ENCODE measurements at places on chromosomes 5 and 9.

- DNase-seq, result no peak
Measured at GRCh38 chr5:33850100-33850594, 41.6 kb downstream of the ADAMTS12 start.

- DNase-seq, result no peak
Measured at GRCh38 chr9:133619791-133620190, 10.6 kb upstream of the FAM163B start.

- DNase-seq, result no peak
Measured at GRCh38 chr5:122940890-122941289, 95.5 kb downstream of the SNX24 start.

GRCh38 chr9:27514551-27514950 is 9.5 kb upstream of the IFNK start:
- no peak for DNase-seq

DNA sequence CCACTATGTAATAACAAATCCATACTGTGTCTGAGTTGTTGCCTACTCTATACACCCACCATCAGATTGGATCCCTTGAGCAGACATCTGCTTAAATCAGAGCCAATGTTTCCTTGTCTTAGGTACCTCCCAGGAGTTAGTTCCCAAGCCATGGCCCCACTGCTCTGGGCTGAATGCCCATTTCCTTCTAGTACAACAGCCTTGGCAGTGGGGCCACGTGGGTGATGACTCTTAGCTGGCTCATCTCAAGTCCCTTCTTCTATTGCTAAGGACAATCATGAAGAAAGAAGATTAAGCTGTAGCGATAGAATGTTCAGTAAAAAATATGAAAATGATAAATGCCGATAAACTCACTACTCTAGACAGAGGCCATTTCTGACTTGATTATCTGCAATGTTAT is 16.6 kb downstream of the PTGR1 start:
- DNase-seq, result no peak

DNA sequence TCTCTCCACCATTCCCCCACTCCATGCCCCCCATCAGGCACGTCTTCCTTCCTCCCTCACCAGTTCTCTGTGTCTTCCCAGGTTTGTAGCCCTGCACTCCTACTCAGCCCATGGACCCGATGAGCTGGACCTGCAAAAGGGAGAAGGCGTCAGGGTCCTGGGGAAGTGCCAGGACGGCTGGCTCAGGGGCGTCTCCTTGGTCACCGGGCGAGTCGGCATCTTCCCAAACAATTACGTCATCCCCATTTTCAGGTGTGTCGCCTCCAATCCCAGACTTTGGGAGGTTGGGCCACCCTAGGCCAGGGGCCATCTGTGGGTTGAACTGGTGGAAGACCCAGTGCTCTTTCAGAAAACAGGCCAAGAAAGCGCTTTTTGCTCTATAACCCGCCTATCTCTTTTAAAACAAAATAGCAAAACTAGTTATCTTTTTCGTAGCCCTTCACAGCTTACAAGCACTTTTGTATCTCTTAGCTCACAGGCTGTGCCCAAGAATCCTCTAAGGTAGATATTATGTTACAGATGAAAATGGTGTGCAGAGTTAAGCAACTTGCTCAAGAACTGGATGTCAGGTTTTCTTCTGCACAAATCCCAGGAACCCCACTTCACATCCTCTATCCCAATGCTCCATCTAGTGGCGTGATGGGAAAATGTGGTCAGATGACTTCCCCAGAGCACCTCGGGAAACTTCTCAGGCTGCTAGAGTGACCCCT is 56.2 kb downstream of the PLAC8L1 start:
- DNase-seq, result peak; percentile 36

- DNase-seq, result no peak
Measured at GRCh38 chr5:66870708-66871107, 274.5 kb downstream of the MAST4 start.

- DNase-seq, result no peak
Measured at GRCh38 chr5:66382152-66382551, 214.0 kb upstream of the MAST4 start.

DNA sequence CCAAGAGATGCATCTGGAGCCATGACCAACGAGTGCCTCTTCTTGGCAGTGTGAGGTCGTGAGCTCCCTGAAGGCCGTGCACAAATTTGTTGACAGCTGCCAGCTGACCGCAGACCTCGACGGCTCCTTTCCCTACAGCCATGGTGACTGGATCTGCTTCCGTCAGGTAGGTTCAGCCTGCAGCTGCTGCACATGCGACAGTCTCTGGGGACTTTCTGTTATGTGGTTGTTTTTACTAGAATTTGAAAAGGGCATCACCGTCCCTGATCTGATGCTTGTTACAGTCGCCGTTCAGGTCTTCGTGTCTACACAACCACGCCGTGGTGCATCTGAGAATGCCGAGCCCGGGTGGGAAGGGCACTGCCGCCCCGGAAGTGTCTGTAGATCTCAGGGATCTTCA is 36.5 kb upstream of the LRRC14B start:
- DNase-seq, result no peak

DNA sequence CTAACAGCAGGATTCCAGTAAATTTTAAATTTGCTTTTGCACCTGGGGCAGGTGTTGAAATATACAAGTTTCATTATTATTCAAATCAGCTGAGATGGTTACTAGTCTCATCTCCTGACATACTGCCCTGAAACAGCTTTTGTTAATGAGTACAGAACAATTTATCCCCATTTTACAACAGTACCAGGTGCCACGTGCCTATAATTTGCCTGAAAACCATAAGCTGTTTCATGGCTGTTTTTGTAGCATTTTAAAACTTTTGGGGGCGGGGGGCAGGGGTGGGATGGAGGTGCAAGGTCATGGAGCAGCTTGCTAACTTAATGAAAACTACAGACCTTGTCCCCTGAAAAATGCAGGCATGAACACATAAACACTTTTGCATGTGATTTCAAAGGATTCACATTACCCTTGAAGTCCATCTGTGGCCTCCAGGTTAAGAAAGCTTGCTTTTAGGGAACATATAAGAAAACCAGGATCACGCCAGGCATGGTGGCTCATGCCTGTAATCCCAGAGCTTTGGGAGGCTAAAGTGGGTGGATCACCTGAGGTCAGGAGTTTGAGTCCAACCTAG is 42.1 kb downstream of the TIMD4 start:
- no peak for DNase-seq

GRCh38 chr9:16459421-16460148 is 410.9 kb downstream of the BNC2 start:
- no peak for DNase-seq

- DNase-seq, result no peak
Measured at GRCh38 chr5:10761933-10762775, 1.1 kb upstream of the DAP start.

- no peak for DNase-seq
Measured at GRCh38 chr5:121987685-121988073, 25.9 kb downstream of the SRFBP1 start.

- DNase-seq, result no peak
Measured at GRCh38 chr9:33011831-33012230, 10.4 kb upstream of the APTX start.

DNA sequence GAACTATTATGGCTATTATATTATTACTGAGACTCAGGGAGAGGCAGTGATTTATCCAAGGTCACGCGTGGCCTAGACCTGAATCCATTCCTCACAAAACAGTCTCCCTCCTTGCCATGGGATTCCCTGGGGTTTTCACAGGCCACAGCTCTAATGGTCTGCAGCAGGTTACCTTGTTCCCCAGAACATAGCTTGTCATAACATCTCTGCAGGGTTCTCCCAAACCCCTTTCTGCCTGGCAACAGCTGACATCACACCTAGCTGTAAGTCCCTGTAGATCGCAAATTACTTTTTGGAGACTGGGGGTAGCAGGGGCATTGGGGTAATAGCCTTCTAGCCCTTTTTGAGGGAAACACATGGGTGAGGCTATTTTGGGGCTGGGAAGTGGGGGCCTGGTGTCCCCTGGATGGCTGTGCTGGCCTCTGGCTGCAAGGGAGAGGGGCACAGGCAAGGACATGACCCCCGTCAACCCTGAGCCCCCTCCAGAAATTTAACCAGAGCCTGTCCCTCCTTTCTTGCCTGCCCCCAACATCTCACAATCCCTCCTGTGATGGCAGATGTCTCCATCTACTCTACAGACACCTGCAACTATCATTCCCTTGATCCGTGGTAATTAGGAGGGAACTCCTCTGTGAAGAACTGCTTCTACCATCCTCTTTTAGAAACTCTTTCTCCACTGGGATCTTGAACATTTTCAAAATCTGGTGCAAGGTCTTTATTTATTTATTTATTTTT is 1.3 kb downstream of the CD74 start:
- DNase-seq, result no peak

- DNase-seq, result no peak
Measured at GRCh38 chr5:139734539-139734916, 61.1 kb upstream of the PSD2 start.

GRCh38 chr5:60578315-60578714 is 121.7 kb downstream of the DEPDC1B start:
- no peak for DNase-seq

DNA sequence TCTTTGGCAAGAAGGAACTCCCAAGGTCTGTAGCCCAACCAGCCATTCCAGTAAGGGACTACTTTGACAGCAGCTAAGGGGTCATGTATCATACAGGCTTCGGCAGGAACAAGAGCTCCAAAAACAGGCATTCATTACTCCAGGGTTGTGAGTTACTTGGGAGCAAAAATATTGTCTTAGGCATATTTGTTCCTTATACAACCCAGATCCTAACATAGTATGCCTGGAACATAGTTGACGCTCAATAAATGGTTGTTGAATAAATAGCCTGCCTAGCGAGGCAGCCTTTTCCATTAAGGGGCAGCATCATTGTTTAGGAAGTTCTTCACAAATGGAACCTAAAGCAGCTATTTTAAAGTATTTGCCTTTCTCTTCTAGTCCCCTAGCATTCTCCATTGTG is 35.8 kb upstream of the FER start:
- DNase-seq, result no peak

DNA sequence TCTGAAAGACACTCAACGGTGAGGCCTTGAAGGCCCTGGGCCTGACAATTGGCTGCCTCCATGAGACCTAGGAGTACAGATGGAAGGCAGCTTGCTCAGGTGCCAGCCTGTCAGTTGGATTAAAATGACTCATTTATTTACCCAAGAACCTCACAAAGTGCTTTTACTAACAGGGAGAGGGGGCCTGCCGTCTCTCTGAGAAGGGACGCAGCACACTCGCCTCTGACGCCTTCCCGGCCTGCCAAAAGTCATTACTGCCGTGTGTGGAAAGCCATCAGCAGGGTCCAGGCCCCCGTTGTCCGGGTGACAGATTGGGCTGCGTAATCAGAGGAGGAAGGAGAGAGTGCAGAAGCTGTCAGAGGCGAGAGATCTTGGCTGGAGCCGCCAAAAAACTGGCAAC is 32.4 kb downstream of the DDX31 start:
- DNase-seq, result no peak

- no peak for DNase-seq
Measured at GRCh38 chr5:124444147-124444775, 302.2 kb downstream of the ZNF608 start.

DNA sequence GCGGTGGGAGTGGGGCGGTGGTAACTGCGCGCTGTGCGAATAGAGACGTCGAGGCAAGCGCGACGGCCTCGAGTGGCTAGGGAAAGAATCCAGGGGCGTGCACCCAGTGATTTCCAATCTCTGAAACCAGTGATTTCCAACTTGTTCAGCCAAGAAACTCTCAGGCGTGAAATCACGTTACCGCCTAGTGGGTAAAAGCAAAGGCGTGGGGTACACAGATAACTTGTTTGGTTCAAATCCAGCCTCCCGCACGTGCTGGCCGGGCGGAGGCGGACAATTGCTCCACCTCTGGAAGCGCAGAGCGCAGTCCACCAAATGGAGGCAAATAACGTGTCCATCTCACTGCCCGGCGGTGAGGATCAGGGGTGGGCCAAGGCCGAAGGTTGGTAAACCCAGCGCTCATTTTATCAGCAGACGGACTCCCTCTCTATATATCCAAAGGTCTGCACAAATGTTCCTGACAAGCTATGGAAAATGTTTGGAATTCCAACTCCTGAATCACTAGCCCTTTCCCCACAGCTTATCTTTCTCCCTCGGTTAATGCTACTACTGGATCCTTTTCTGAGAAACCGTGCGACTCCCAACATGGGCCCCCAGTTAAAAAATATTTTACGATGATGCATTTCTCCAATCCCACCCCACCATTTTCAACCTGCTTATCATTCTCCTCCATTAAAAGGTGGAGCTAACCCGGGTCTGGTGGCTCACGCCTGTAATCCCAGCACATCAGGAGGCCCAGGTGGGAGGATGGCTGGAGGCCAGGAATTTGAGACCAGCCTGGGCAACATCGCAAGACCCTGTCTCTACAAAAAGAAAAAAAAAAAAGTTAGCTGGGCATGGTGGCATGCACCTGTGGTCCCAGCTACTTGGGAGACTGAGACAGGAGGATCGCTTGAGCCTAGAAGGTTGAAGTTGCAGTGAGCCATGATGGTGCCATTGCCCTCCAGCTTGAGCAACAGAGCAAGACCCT is 950 bp upstream of the FNBP1 start:
- DNase-seq, result no peak

DNA sequence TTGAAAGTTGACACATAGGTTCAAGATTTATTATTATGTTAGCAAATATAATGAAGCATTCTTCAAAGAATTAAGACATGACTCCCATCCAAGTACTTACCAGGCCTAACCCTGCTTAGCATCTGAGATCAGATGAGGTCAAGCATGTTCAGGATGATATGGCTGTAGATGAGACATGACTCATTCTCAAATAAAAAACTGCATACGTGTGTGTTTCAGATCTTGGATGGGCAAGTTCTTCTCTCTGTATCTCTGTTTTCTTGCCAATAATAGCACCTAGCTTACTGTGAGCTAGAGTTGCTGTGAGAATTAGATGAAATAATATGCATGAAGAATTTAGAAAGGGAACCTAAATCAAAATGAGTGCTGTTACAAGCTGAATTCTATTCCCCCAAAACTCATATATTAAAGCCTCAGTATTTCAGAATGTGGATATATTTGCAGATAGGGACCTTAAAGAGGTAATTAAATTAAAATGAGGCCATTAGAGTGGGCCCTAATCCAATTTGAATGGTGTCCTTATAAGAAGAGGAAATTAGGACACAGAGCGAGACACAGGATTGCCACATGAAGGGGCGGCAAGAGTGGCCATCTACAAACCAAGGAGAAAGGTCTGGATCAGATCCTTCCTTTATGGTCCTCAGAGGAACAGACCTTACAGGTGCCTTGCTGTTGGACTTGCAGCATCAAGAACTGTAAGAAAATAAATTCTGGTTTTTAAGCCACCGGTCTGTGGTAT is 146.2 kb downstream of the MARCHF11 start:
- no peak for DNase-seq

- DNase-seq, result no peak
Measured at GRCh38 chr9:111902391-111903139, 6.0 kb downstream of the UGCG start.

DNA sequence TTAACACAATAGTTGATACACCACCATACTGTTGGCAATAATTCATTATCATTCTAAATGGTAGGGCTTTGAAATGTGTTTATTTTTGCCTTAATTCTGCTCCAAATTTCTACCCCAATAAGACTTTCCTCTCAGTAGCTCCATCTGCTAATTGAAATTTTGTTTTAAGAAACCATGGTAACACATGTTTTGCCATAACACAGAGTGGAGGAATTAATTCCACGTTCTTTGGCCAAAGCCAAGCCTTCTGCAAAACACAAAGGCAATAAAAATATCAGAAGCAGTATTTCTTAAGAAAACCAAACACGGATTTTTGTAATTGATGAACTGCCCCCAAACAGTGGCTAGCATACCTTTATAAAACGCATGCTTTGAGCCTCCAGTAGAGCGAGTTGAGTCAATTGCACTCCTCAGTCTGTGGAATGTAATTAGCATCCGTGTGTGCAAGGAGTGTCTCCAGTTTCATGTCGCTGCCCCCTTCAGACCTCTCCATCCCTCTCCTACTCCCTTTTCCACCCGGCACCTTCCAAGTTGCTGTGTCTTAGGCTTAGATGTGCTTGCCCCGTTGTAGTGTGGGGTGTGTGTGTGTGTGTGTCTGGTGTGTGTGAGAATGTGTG is 58.2 kb upstream of the CKS2 start:
- no peak for DNase-seq
